COR-L47 (cell line): ENCODE measurements at places on chromosomes 7 and 10.

DNA sequence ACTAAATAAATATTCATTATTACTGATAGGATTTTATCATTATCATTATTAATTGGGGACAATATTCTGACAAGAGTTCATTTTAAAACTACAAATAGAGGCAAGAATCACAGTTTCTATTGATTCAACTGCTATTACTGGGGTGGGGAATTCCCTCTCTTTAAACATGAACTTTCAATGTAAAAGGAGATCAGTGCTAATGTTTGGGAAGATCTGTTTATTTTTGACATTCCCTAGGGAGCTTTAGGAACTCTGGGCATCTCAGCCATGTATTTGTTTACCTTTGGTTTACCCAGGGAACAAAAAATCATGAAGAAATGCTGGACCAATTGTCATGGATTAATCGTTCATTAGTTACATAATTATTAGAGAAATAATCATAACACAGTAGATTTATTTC lies 443.2 kb upstream of the AKR1E2 start:
- no peak for DNase-seq

DNA sequence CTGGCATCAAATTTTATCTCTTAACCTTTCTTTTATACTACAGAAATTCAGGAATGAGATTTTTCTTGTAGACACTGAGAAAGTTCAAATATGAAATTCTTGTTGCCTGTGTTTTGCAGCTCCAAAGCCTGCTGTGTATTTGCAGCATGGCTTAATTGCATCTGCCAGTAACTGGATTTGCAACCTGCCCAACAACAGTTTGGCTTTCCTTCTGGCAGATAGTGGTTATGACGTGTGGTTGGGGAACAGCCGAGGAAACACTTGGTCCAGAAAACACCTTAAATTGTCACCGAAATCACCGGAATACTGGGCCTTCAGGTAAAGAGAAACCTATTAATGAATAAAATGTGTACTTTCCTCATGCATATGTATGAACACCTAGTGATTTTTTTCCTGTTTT lies 24.8 kb downstream of the LIPK start:
- no peak for DNase-seq

GRCh38 chr7:28739826-28740225 lies 218.3 kb downstream of the TRIL start:
- DNase-seq = no peak

- no peak for DNase-seq
These were observed 153.7 kb downstream of the DNAJB6 start for GRCh38 chr7:157490465-157490912.

DNA sequence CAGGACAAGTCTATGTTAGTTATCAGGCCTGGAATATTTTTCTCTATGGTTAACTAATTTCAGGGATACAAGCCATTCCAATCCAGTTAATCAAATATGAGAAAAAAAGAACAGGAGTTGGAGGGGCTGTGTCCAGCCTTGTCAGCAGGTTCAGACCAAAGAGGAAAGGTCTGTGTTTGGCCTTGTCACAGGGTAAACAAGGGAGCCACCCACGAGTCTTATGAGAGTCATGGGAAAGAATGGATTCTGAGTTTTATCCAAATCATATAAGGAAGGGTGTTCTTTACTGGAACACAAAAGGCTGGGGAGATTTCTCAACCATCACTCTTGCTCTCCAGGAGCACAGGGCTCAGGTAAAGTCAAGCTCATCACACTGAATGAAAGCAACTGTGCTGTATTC lies 99.1 kb downstream of the XPNPEP1 start:
- DNase-seq = no peak

DNA sequence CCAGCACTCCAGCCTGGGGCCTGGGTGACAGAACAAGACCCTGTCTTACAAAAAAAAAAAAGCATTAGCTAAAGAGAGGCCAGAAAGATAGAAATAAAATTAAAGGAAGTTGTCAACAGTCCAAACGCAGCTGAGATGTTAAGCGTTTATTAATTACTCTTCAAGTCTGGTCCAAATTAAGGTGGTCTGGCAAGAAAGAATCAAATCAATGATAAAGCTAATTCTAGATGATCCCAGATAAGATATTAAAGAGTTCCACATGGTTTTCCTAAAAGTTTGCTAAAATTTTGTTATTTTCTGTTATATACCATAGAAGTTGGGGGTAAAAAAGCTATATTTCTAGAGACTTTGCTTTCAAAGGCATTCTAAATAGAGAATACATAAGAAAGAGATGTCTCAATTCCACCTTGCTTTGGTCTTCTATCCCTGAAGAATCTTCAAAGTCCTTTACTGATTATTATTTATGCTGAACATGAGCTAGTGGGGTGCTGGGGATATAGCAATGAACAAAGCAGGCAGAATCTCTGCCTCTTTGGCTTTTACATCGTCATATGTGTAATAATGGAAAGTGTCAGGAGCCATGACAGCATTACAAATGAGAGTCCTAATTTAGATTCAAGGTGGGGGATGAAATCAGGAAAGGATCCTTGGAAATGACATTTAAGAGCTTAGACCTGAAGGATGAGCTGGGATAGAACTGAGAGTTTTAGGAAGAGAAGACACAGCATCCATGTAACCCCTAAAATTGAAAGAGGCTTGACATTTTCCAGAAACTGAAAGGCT lies 23.4 kb downstream of the FRA10AC1 start:
- no peak for DNase-seq

DNA sequence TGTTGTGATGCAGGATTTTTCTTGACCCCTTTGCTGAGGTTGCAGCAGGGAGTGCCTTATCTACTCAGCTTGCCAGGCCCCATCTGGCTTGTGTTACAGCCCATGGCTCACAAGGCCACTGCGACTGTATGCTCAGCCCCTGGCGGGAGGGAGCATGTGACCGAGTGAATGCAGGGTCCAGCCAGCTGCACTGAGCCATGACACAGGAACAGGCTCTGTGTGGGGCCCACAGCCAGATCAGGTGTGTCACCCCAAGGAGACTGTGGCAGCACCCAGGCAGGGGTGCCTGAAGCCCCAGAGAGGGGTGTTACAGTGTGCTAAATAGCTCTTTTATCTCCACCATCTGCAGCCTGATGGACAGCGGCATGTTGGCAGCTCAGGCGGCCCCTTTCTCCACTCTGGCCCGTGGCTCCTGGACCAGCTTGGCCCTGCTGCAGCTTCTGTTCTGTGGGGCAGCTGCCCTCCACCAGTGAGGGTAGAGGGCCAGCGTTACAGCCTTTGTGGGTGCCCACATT lies 2.6 kb upstream of the PCBD1 start:
- no peak for DNase-seq

GRCh38 chr7:20176578-20177242 lies 40.5 kb downstream of the MACC1 start:
- DNase-seq = no peak

- no peak for DNase-seq
These were observed 331.3 kb downstream of the PCDH15 start for GRCh38 chr10:54469587-54470323.

DNA sequence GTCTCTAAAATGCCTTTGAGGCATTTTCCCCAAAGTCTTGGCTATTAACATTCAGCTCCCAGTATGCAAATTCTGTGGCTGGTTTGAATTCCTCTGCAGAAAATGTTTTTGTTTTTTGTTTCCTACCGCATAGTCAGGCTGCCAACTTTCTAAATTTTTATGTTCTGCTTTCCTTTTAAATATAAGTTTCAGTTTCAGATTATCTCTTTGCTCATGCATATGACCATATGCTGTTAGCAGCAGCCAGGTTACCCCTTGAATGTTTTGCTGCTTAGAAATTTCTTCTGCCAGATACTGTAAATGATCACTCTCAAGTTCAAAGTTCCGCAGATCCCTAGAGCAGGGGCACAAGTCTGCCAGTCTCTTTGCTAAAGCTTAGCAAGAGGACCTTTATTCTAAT lies 96.9 kb downstream of the PLPP4 start:
- DNase-seq = no peak

DNA sequence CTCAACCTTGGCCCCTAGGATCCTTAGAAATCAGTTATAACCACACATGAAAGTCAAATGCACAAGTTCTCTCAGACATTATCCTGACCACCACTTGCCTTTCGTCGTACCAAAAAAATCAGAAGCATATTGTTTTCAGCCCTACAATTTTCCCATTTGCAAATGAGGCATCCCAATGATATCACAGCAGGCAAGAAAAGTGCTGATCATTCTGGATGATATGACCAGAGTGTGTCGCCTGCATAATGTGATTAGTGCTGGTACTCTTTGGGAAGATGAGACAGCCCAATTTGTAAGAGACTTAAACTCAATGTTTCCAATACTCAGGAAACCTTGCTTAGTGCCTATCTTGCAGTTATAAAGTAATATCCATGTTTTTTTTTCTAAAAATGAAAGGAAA lies 168.0 kb downstream of the SORCS1 start:
- DNase-seq = no peak

- DNase-seq = no peak
These were observed 560.5 kb downstream of the PARD3 start for GRCh38 chr10:34254596-34254995.

- peak; percentile 50 for DNase-seq
These were observed 648.5 kb upstream of the LRRN3 start for GRCh38 chr7:110442381-110442837.

- no peak for DNase-seq
These were observed 845.9 kb downstream of the TYW1 start for GRCh38 chr7:67842571-67842970.

DNA sequence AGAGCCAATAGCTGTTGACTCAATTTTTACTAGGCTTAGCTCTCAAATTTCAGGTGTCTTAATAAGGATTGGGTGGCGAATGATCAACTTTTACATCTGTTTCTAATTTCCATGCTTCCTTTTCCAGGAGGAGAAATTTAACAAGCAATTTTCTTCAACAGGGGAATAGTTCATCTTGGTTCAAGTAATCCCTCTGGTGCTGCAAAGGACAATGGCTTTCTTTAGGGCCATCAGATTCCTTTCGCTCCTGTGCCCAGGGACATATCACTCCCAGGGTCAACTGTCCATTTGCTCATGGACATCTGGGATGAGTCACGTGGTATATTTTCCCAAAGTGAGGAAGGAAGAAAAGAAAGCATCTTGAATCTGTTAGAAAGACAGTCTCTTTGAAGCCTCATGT lies 313.3 kb downstream of the FRMD4A start:
- DNase-seq = no peak

- DNase-seq = no peak
These were observed 52.6 kb downstream of the PTEN start for GRCh38 chr10:87915989-87916388.

- DNase-seq = no peak
These were observed 44.2 kb downstream of the JMJD1C start for GRCh38 chr10:63421591-63421990.

GRCh38 chr10:46284286-46285229 lies 2.2 kb upstream of the ANTXRL start:
- no peak for DNase-seq

DNA sequence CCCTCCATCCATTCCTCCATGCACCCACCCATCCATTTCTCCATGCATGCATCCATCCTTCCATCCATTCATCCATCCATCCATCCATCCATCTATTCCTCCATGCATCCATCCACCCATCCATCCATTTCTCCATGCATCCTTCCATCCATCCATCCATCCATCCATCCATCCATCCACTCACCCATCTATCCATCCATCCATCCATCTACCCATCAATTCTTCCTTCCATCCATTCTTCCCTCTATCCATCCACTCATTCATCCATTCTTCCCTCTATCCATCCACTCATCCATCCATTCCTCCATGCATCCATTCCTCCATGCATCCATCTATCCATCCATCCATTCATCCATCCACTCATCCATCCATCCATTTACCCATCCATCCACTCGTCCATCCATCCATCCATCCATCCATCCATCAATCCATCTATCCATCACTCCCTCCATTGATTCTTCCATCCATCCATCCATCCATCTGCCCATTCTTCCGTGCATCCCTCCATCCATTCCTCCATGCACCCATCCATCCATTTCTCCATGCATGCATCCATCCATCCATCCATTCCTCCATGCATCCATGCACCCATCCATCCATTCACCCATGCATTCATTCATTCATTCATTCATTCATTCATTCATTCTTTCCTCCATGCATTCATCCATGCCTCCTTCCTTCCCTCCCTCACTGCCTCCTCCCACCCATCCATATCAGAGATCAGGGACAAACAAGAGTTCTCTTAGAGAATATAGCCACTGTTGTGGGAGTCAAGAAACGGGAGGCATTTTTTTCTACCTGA lies 22.2 kb downstream of the ELN start:
- DNase-seq = no peak

- no peak for DNase-seq
These were observed 55.2 kb downstream of the ELMO1 start for GRCh38 chr7:37393476-37393875.

DNA sequence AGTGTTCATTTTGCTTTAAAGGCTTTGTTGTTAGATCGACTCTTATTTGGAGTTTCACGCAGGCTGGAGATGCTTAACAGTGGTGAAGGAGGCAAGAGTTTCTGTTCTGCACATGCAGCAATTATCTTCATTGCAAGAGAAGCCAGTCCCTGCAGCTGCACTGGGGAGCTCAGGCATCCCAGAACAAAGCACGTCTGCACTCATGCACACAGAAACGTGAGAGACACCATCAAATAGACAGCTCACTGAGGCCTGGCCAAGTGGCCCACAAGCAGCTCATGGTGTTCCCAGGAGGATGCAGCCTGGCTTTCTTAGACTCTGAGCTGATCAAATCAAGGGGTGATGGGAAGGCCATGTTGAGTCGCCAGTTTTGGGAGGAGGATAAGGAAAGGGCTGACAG lies 246.1 kb downstream of the CREB5 start:
- DNase-seq = no peak

- no peak for DNase-seq
These were observed 573.5 kb downstream of the TNS3 start for GRCh38 chr7:47008461-47008860.

- DNase-seq = peak; percentile 87
These were observed 266.0 kb downstream of the AUTS2 start for GRCh38 chr7:69864274-69864673.

DNA sequence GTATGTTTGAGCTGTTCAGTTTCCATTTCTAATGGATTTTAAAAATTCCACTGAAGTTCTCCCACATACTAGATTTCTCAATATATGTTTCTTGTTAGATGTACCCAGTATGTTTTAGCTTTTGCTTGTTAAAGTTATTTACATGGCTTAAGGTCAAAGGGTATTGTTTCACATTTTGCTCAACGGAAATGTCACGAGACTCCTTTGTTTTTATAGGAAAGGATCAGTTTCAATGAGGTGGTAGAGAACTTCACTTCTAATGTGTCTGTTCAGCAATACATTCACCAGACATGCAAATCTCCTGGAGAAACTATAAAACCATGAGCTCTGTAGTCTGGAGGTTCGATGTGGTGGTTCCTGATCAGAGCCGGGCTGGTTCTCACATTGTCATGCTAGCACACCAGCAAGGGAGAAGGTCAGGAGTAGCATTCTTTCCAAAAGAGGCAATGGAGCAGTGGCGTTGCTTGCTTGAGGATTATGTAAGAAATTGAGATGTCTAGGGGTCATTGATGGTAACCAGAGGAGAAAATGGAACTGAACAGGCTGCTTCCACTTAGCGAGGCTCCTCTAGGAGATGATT lies 114.0 kb downstream of the RAB18 start:
- no peak for DNase-seq

- DNase-seq = no peak
These were observed 495.4 kb downstream of the GFRA1 start for GRCh38 chr10:115777646-115778045.
